RCC 7860 (cell line): ENCODE measurements at places on chromosomes 11 and 22.
A peak's percentile ranks its signal among the peaks of the same experiment; 100 is the strongest.

- peak; percentile 17 for DNase-seq
These were observed 747.3 kb upstream of the TENM4 start for GRCh38 chr11:80188076-80188627.

- no peak for DNase-seq
These were observed 14.6 kb upstream of the CTSC start for GRCh38 chr11:88352139-88352538.

GRCh38 chr22:29382580-29383302, 5.6 kb downstream of the AP1B1 start:
- no peak for DNase-seq

GRCh38 chr11:65885231-65885630, 3.0 kb downstream of the FIBP start:
- DNase-seq: no peak

DNA sequence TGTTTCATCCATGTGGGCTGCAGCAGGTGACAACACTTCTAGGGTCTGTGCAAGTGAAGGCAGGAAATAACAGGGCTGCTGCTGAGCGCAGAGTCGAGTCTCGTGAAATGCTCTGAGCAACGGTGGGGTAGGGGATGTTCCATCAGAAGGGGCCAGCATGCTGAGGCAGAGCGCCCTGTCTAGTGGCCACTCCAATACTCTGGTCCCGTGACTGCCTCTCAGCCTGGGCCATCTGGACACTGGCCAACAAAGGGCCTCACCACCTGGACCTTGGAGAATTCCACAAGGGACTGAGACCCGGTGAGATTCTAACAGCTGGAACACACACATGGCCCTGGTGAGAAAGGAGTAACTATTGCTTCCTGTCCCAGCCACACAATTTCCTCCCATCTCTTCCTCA, 375.7 kb downstream of the SHANK2 start:
- no peak for DNase-seq

GRCh38 chr11:46345881-46346484, 1.3 kb upstream of the DGKZ start:
- DNase-seq: no peak

DNA sequence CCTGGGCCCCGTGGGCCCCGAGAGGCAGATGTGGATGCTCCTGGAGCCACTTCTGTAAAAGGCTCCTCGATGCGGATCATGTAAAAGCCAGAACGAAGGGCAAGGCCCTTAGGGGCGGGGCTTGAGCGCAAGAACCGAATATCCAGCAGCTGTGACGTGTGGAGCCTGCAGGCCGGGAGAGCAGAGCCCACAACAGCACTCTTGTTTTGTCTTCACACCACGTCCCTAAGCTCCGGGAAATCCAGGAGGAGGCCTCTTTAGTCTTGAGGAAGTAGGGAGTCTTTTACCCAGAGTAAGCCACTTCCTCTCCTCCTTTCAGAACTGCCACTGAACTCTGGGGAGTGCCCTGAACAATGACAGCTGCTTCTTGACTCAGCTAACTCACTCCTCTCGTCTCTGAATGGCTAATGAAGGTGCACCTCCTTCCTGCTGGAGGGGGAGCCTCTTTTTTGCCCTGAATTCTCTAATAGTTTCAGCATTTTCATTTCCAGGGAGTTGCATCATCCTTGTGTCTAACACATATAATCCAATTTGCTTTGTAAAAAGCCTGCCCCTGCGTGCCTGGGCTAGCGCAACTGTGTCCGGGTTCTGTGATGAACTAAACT, 12.5 kb downstream of the L3MBTL2 start:
- DNase-seq: no peak

DNA sequence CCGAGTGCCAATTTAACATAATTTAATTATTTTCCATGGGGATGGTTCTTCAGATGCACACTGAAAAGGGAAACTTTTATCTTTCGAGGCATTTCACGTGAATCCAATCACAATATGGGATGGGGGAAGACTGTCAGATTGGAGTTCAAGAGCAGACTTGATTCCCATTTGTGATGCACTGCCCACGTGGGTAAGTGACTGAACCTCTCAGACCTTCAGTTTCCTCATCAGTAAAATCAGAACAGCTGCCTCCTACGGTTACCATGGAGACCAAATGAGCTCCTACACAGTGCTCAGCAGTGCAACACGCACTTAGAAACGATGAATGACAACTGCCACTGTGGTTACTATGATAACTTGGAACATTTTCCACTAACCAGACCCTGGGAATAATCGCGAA, 21.7 kb downstream of the KIAA0930 start:
- peak; percentile 4 for DNase-seq

DNA sequence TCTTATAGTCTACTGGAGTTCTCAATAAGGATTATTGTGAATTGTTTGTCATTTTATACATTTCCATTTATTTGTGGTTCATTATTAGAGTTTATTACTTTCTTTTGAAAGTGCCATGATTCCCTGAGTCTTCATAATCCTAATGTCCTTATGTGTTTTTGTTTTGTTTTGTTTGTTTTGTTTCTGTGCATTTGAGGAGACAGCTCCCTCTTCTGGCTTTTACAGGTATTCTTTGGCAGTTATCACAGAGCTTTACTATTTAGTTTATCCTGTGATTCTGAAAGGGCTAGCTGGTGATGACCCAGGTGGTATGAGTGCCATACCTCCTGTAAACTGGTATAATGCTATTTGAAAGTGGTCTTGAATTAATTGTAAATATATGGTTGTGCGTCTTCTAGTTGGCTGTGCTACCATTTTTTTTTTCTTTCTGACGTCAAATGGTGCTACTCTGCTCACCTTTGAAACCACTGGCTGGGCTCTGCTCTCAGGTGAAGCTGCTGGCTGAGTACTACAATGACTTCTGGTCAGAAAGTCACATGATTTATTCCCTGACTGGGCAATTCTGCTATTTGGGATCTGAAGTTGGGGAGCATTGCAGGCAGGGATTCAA, 751.2 kb downstream of the JRKL start:
- DNase-seq: no peak

DNA sequence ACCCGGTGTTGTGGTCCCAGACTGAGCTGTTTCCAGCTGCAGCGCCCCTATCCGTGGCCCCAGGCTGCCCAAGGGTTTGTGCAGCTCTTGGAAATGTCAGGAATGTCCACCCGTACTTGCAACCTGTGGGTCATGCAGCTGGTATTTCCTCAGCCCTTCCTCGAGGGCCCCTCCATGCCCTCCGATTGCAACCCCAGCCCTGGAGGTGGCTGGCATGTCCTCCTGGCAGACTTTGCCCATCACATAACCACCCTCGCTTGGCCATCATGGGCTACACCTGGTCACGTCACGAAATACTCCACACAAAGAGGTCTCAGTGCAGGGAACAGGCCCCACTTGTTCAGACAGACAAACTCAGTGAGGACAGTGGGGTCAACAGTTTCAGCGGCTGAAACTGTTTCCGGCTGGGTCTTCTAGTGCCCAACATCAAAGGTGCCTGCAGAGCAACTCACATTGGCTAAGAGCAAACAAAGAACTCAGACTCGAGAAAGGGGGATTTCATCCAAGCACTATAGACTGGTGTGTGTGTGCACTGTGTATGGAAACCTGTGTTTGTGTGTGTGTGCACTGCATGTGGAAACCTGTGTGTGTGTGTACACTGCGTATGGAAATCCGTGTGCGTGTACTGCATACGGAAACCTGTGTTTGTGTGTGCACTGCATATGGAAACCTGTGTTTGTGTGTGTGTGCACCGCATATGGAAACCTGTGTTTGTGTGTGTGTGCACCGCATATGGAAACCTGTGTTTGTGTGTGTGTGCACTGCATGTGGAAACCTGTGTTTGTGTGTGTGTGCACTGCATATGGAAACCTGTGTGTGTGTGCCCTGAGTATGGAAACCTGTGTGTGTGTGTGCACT, 72.8 kb upstream of the CCND1 start:
- no peak for DNase-seq

- DNase-seq: peak; percentile 38
These were observed 33.3 kb downstream of the AMPD3 start for GRCh38 chr11:10488121-10488933.

DNA sequence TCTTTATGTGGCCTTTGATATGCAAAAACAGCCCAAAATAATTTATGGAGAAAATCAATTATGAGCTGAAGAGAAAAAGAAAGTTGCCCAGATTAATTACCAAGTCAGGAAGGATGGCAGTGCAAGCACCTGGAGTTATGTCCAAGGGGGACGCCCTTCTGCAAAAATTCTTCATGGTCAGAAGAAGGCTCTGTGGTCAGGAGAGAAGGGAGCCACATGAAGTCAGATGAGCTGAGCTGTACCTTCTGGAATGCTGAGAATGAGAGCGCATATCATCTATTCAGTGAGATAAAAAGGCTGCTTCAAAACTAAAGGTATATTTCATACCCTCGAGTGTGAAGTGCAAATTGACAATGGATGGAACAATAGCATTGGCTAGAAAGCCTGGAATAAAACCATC, 607.4 kb downstream of the NTM start:
- peak; percentile 83 for DNase-seq
